ENCODE measurements at places on chromosomes 5 and 9. TPM values are rescaled to one million over a fixed set of nuclear protein-coding genes. Genes with fewer than 3 reads are reported as not detected.

- DNase-seq, result no peak
Observed at GRCh38 chr5:180717989-180718388, 21.9 kb downstream of the OR2Y1 start.

- no peak for DNase-seq
Observed at GRCh38 chr9:9747787-9748186, 865.0 kb downstream of the PTPRD start.

- DNase-seq, result no peak
Observed at GRCh38 chr9:130487500-130487899, 42.7 kb downstream of the ASS1 start.

DNA sequence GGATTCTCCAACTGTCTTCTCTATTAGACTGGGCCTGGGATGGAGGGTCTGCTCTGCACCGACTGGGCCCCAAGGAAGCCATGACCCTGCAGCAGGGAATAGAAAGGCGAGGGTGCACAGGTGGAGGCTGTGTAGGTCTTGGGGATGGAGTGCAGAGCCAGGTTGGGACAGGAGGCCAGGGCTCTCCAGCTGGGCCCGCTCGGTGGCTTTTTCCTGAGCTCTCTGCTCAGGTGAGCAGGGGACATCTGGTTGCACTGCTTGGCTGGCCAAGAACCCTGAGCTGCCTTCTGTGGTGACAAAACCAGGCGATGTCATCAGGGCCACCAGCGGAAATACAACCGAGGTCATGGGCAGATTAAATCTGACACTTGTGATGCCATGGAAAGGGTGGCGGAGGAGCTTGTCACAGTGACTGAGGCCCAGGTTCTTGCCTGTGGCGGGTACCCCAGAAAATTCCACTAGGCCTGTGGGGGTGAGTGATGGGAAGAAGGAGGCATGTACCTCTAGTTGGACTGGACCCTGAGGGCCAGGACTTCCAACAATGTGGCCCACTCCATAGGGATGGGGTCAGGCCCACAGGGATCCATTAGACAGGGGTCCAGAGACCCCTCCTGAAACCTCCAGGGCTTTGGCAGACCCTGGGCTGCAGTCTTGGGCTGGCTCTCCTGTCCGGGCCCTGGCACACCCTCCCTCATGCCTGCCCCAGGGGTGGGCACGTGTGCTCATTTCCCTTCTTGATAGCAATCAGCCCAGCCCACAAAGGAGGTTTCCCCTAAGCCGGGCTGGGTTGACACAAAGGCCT is 4.4 kb upstream of the IL3 start:
- DNase-seq, result no peak

- DNase-seq, result no peak
Observed at GRCh38 chr9:69760278-69760610, 433 bp upstream of the PTAR1 start.

DNA sequence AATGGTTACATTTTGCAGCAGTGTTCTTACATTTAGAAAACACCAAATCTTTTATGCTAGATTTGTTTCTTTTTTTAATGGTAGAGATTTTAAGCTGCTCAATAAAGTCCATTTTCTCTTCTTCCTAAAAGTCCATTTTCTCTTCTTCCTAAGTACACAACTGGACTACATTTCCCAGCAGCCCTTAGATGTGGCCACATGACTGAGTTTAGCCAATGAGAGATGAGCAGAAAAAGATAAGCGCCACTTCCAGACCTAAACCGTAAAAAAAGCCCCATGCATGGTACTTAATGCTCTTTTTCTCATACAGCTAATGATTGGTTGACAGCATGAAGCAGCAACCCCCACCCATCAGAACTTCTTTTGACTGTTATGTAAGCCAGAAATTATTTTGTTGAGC is 206.7 kb downstream of the FAM114A2 start:
- DNase-seq, result no peak

- peak; percentile 93 for DNase-seq
Observed at GRCh38 chr5:107486489-107486888, 184.2 kb downstream of the EFNA5 start.

- DNase-seq, result peak; percentile 74
Observed at GRCh38 chr5:52948418-52949076, 40.6 kb upstream of the ITGA2 start.

DNA sequence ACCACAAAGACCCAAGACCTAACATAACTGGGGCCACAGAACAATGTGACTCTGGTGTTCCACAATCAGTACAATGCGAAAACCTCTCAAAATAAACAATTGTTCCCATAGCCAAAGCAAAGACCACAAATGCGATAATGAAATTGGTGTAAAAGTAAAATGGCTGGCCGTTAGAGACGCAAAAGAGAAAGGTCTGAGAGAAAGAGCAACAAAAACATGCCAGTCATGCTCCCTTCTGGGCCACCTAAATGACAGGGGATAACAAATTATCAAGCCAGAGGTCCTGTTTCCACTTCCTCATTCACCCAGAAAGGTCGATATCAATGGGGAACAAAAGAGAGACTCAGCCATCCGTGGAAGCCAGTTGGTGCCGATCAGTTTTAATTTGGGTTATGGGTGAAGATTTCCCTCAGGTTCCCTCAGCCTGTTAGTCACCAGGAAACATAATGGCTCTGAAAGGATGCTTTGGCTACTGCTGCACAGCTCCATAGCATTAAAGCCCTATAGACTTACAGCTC is 9.2 kb upstream of the CFAP95 start:
- no peak for DNase-seq

DNA sequence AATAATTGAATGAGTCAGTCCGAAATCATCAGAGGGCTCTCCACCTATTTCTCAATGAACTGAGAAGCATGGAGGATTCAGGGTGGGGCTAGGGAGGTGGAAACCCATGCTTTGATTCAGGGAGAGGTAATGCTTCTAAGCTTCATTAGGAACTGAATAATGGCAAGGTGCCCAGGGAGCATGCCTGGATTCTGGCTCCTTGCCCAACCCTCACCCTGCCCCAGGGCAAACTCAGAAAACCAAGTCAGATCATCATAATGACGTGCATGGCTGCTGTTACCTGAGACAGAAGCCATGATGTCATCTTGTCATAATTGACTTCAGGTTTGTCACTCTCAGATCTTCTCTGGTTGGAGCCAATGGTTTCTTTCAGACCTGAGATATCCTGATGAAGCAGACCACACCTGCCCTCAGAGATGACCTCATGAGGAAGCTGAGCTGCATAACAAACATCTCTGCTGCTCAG is 199.6 kb downstream of the SYK start:
- DNase-seq, result peak; percentile 100

DNA sequence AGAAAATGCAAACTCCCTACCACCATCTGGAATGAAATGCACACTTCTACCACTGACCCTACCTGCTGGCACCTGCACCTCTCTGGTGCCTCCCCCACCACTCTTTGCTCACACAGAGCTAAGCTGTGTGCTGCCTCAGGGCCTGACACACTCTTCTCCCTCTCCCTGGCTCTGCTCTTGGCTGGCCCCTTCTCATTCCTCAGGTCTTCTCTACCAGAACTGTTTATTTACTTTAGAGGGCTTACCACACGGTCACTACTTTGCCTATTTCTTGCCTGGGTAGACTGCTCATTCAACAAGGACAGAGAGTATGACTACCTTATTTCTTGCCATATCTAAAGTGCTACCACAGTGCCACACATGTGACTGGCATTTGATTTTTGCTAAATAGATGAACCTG is 3.3 kb downstream of the REEP5 start:
- no peak for DNase-seq

- peak; percentile 88 for DNase-seq
Observed at GRCh38 chr5:53027913-53028312, 38.8 kb downstream of the ITGA2 start.

DNA sequence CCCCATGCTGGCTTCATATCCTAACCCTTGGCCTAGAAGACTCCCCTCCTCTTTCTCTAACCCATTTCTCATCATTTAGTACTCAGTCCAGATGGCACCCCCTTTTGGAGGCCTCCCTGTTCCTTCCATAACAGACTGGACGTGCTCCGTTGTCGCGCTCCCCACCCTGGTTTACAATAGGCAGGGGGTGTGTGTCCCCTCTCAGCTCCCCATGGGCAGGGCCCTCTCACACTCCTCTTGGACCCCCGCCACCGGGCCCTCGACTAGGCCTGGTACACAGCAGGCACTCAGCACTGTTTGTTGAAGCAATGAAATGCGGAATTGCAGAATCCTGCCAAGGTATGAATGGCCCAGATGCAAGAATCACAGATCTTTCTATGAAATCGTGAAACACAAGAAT is 227.4 kb downstream of the FSTL4 start:
- DNase-seq, result no peak

GRCh38 chr5:18526792-18527405 is 892.6 kb downstream of the TAF11L14 start:
- DNase-seq, result no peak

DNA sequence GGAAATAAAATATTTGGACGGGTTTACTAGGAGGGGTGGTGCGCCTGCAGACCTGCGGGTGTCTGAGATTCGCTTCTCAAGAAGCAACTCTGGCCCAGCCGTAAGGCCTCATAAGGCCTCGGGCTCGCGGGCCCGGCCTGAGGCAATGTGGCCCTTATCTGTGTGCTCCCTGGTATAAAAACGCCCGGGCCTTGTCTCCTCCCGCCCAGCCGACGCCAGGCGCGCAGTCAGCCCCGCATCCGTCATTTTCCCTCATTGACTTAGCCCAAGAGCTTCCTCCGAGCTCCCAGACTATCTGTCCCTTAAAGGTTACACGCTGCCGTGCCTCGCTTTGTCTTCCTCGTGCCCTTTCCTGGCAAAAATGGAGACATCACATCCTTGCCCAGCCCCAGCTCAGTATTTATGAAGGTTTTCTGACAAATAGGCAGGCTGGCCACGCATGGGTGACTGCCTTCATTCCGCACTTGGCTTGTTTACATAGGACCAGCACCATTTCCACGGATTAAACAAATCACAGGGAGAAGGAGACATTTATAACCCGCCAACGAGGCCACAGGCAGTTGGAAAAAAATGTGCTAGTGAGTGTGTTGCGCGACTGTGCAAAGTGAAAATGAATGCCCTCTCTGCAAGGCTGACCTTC is 74.5 kb upstream of the TBCA start:
- DNase-seq, result no peak

- no peak for DNase-seq
Observed at GRCh38 chr5:101103874-101104273, 200.8 kb upstream of the ST8SIA4 start.

DNA sequence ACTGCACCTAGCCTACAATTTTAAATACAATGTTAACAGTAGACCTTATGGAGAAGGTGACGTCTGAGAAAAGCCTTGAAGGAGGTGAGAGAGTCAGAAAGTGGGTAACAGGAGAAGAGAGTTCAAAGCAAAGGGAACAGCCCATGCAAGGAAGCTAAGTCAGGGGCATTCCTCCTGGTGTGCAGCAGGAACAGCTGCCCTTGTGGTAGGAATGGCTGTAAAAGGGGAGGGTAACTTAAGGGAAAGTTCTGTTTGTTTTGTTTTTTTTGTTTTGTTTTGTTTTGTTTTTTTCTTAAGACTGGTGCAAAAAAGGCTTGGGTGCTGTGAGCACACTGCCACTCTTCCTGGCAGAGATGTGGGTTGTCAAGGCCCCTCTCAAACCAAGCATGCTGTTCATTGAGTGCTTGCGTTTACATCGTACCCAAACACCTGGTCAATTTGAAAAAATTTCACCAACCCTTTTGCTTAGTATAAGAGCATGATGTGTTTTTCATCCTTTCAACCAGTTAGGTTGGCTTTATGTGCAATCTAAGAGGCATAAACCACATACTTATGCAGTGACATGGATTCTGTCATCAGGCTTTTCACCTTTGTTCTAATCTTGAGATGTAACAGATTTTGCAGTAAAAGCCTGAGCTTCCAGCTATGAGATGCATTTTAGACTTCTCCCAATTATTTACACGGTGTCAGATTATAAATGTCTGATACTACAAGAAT is 279.7 kb downstream of the GLIS3 start:
- DNase-seq, result peak; percentile 9

Gene SEC61B
- polyA plus RNA-seq, result 340 TPM

Gene C9orf43
- polyA plus RNA-seq, result 0.32 TPM

Gene LHX2
- polyA plus RNA-seq, result not detected

Gene SOHLH1
- not detected for polyA plus RNA-seq

Gene MSMP
- not detected for polyA plus RNA-seq

Gene HEMGN
- not detected for polyA plus RNA-seq

Gene NTMT1
- polyA plus RNA-seq, result 132 TPM

Gene GAS1
- polyA plus RNA-seq, result 0.72 TPM

Data from foreskin keratinocyte (primary cell).